ENCODE measurements at places on chromosomes 5 and 9.

- peaks cover 6% of the 10 kb centered on the region for H3K4me1 ChIP-seq
- peak overlapping the region; percentile 30 for H3K27ac ChIP-seq
- no peak for DNase-seq
- no peaks in the 10 kb centered on the region for H3K27me3 ChIP-seq
Measured at GRCh38 chr9:94861589-94862272, 135.2 kb downstream of the AOPEP start.

- DNase-seq: no peak
- H3K4me3 ChIP-seq: no peak overlapping the region
- H3K4me1 ChIP-seq: no peaks in the 10 kb centered on the region
Measured at GRCh38 chr9:137672907-137673791, 54.3 kb downstream of the EHMT1 start.

DNA sequence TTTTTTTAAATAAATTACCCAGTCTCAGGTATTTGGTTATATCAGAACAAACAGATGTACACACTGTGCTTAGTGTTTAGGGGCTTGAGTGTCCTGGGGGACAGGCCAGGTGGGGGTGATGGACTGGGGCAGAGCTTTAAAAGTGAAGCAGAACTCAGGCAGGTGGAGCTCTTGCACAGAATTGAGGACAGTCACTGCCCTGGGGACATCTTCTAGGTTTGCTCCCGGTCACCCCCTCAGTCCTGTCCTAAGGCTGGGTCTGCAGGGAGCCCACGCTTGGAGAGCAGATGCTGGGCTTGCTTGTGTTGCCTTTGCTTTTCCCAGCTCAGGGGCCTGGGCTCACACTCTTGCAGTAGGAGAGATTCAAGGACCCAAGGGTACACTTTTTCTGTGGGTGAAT, 10.8 kb downstream of the GADD45G start:
- no peak overlapping the region for H3K4me3 ChIP-seq
- no peaks in the 10 kb centered on the region for H3K36me3 ChIP-seq
- H3K27me3 ChIP-seq: no peaks in the 10 kb centered on the region
- H3K27ac ChIP-seq: no peak overlapping the region

DNA sequence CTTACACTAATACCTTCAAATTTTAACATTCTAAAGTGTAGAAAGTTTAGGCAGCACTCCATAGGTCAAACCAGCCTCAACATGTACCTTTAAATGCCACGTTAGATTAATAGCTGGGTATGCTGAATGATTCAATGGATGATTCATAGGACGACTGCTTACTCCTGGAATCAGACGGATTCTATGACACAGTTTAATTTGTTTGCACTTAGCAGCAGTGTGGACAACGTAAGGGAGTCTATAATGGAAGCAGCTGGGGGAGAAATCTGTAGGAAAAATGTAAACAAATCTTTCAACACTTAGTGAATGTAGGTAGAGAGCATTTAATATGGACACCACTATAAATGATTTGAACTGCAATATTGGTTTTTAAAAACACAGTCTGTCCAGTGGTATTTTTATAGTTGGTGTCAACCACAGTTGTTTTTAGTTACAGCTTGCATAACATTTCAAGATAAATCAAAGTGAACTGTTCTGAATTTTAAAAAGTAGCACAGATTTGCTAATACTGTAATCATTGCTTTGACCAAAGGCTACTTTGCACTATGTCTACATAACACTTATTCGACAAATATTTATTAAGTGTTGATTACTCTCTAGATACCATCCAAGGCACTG, 701.5 kb upstream of the MEF2C start:
- H3K27me3 ChIP-seq: no peaks in the 10 kb centered on the region
- no peak for DNase-seq
- no peaks in the 10 kb centered on the region for H3K36me3 ChIP-seq
- H3K4me3 ChIP-seq: no peak overlapping the region
- H3K27ac ChIP-seq: no peak overlapping the region
- no peaks in the 10 kb centered on the region for H3K4me1 ChIP-seq

- no peak overlapping the region for H3K4me3 ChIP-seq
- H3K4me1 ChIP-seq: no peaks in the 10 kb centered on the region
- H3K36me3 ChIP-seq: no peaks in the 10 kb centered on the region
- no peak overlapping the region for H3K27ac ChIP-seq
- no peak for DNase-seq
Measured at GRCh38 chr9:110153431-110153830, 54.5 kb downstream of the C9orf152 start.

- H3K4me3 ChIP-seq: no peak overlapping the region
- no peaks in the 10 kb centered on the region for H3K36me3 ChIP-seq
- no peak overlapping the region for H3K27ac ChIP-seq
- H3K4me1 ChIP-seq: no peaks in the 10 kb centered on the region
- no peaks in the 10 kb centered on the region for H3K27me3 ChIP-seq
- DNase-seq: no peak
Measured at GRCh38 chr9:37668116-37668601, 17.4 kb downstream of the FRMPD1 start.

- no peaks in the 10 kb centered on the region for H3K4me1 ChIP-seq
- H3K4me3 ChIP-seq: no peak overlapping the region
- H3K27me3 ChIP-seq: no peaks in the 10 kb centered on the region
- no peaks in the 10 kb centered on the region for H3K36me3 ChIP-seq
- no peak for DNase-seq
Measured at GRCh38 chr5:135384898-135385297, 14.1 kb downstream of the MACROH2A1 start.

- no peak for DNase-seq
- H3K4me3 ChIP-seq: no peak overlapping the region
- H3K27me3 ChIP-seq: no peaks in the 10 kb centered on the region
Measured at GRCh38 chr9:95266649-95267048, 50.9 kb downstream of the FANCC start.

DNA sequence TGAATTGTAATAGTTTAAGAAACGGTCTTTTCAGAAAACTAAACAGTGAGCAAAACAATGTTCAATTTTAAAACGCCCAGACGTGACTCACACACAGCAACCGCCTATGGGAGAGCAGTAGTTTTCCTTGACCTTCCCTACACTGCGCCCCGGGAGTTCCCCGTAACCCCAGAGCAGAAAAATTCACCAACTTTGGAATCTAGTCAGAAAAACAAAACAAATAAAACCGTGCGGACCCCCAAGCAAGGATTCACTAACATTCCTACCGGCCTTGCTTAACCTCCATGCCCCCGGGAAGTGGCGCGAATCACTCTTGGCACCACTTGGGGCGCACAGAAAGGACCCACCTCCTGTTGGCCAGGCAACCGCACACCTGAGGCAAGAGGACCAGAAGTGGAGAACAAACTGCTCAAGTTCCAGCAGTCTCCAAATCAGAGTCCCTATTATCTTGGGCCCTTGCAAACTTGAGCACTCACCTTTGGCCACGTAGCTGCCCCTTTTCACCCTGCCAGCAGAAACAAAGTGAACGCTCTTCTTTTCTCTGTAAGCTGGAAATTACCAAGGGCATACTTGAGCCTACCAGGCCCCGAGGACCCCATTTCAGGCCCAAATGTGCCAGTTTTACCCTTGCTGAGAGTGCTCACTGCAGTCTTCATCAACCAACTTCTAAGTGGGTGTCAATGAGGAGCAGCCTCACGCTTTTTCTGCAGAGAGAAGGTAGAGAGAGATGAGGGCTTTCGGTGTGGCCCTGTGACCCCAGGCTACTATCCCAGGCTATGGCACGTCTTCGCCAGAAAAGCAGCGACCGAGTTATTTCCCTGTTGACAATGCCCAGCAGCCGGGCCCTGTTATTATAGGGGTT, 189.7 kb downstream of the MEF2C start:
- H3K36me3 ChIP-seq: no peaks in the 10 kb centered on the region
- no peaks in the 10 kb centered on the region for H3K4me1 ChIP-seq
- no peak overlapping the region for H3K4me3 ChIP-seq

GRCh38 chr9:97714435-97714834, 17.3 kb upstream of the XPA start:
- DNase-seq: no peak
- H3K36me3 ChIP-seq: no peaks in the 10 kb centered on the region
- no peak overlapping the region for H3K27ac ChIP-seq
- H3K4me1 ChIP-seq: no peaks in the 10 kb centered on the region
- no peaks in the 10 kb centered on the region for H3K27me3 ChIP-seq
- no peak overlapping the region for H3K4me3 ChIP-seq

DNA sequence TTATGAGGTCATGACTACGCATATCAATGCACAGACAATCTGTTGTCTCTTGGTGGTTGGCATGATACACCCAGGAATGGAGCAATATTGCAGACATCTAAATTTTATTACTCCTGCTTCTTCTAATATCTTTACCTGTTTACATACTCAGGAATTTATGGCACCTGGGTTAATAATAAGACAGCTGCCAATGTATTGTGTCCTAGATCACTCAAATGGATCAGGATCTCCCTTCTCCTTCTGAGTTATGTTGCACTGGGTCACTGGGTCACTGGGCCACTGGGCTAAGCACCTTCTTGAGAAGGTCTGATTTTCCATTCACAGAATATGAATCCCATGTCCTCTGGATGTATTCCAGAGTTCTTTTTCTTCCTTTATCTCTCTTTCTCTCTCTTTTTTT, 41.8 kb downstream of the CCL28 start:
- H3K27ac ChIP-seq: no peak overlapping the region
- no peak for DNase-seq

GRCh38 chr9:76626141-76626540, 138.1 kb upstream of the PCA3 start:
- no peaks in the 10 kb centered on the region for H3K36me3 ChIP-seq
- DNase-seq: no peak
- H3K27me3 ChIP-seq: no peaks in the 10 kb centered on the region
- H3K4me3 ChIP-seq: no peak overlapping the region
- H3K4me1 ChIP-seq: no peaks in the 10 kb centered on the region
- H3K27ac ChIP-seq: no peak overlapping the region

- H3K27me3 ChIP-seq: no peaks in the 10 kb centered on the region
- H3K27ac ChIP-seq: no peak overlapping the region
- no peak for DNase-seq
- no peak overlapping the region for H3K4me3 ChIP-seq
- H3K4me1 ChIP-seq: no peaks in the 10 kb centered on the region
Measured at GRCh38 chr5:77356740-77357139, 135.4 kb downstream of the WDR41 start.

DNA sequence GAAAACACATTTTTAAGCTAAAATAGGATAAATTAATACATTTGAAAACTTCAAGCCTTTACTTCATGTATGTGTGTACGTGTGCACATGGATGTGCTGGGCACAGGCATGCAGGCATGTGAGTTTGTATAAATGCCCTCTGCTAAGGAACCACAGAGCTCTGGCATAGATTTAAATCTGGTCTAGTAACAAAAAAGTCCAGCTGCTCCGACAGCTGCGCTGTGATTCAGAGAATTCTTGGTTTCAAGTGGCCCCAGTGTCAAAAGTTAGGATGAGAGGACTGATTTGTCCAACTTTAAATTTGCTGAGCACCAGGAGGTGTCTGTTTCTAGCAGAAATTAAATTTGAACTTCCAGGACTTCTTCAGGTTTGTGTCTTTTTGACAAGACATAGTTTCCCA, 203.7 kb upstream of the TUT7 start:
- no peak for DNase-seq
- no peak overlapping the region for H3K27ac ChIP-seq
- H3K27me3 ChIP-seq: no peaks in the 10 kb centered on the region
- H3K4me3 ChIP-seq: no peak overlapping the region
- H3K4me1 ChIP-seq: no peaks in the 10 kb centered on the region

GRCh38 chr9:123364241-123364824, 8.3 kb downstream of the CRB2 start:
- no peak for DNase-seq
- no peaks in the 10 kb centered on the region for H3K36me3 ChIP-seq
- H3K4me3 ChIP-seq: no peak overlapping the region
- H3K4me1 ChIP-seq: no peaks in the 10 kb centered on the region

- DNase-seq: no peak
- H3K36me3 ChIP-seq: no peaks in the 10 kb centered on the region
Measured at GRCh38 chr9:110650261-110650660, 18.3 kb upstream of the MUSK start.

- no peaks in the 10 kb centered on the region for H3K36me3 ChIP-seq
- DNase-seq: no peak
- H3K4me1 ChIP-seq: no peaks in the 10 kb centered on the region
- no peak overlapping the region for H3K4me3 ChIP-seq
- H3K27me3 ChIP-seq: no peaks in the 10 kb centered on the region
Measured at GRCh38 chr9:86550401-86550800, 196.2 kb upstream of the TUT7 start.

- no peaks in the 10 kb centered on the region for H3K4me1 ChIP-seq
- DNase-seq: no peak
- H3K27ac ChIP-seq: no peak overlapping the region
- H3K27me3 ChIP-seq: no peaks in the 10 kb centered on the region
- H3K36me3 ChIP-seq: no peaks in the 10 kb centered on the region
Measured at GRCh38 chr9:27717991-27718390, 144.7 kb upstream of the C9orf72 start.

DNA sequence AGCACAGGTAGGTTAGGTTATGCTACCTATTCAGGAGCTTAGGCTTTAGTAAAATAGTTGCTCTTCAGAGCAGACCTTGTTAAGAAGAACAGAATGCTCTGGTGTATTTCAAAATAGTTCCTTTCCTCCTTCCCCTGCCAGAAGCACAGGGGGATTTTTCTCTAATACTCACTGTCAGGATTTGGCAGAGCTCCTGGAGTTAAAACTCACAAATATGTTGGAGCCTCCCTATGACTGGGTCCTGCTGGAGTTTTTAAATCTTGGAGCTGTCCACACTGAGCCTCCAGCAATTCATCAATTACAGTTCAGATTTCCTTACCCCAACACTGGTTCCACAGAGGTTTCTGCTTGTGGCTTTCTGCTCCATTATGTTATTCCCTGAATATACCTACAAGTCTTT, 1233.8 kb upstream of the WWC1 start:
- H3K27me3 ChIP-seq: no peaks in the 10 kb centered on the region
- H3K4me1 ChIP-seq: no peaks in the 10 kb centered on the region
- no peaks in the 10 kb centered on the region for H3K36me3 ChIP-seq
- DNase-seq: no peak
- no peak overlapping the region for H3K4me3 ChIP-seq
- no peak overlapping the region for H3K27ac ChIP-seq

GRCh38 chr5:35668319-35668718, 50.7 kb downstream of the SPEF2 start:
- no peak overlapping the region for H3K4me3 ChIP-seq
- H3K36me3 ChIP-seq: no peaks in the 10 kb centered on the region
- no peak for DNase-seq
- no peaks in the 10 kb centered on the region for H3K4me1 ChIP-seq

GRCh38 chr5:117295941-117296340, 721.3 kb upstream of the SEMA6A start:
- H3K27ac ChIP-seq: no peak overlapping the region
- no peaks in the 10 kb centered on the region for H3K27me3 ChIP-seq
- no peaks in the 10 kb centered on the region for H3K36me3 ChIP-seq
- H3K4me1 ChIP-seq: no peaks in the 10 kb centered on the region

- H3K36me3 ChIP-seq: no peaks in the 10 kb centered on the region
- DNase-seq: no peak
- H3K4me1 ChIP-seq: no peaks in the 10 kb centered on the region
- H3K27ac ChIP-seq: no peak overlapping the region
Measured at GRCh38 chr5:56595566-56595965, 219.8 kb upstream of the MAP3K1 start.
